ENCODE measurements at places on chromosomes 4 and X. TPM values are rescaled to one million over a fixed set of nuclear protein-coding genes. Genes with fewer than 3 reads are reported as not detected.

The TEX13B gene
- total RNA-seq, result not detected

- DNase-seq, result no peak
Measured at GRCh38 chr4:6591313-6591712, 16.3 kb downstream of the MAN2B2 start.

- no peak for DNase-seq
Measured at GRCh38 chr4:188412499-188412898, 273.3 kb downstream of the TRIML1 start.

DNA sequence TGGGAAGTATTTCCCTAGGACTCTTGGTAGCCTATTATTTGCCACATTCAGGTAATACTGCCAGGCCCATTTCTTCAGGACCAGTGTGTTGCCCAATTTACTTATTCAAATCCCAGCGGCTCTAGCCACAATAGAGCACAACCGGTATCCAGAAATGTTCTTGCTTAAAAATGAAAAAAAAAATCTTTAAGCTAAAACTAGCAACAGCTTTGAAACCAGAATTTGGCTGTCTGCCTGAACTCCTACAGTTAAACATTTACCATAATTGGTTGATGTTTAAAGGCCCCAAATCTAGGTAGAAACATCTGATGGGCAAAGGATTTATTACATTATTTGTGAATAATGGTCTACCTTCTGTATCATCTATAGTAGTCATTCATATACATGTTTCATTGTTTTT lies 930 bp upstream of the SLITRK4 start:
- no peak for DNase-seq

DNA sequence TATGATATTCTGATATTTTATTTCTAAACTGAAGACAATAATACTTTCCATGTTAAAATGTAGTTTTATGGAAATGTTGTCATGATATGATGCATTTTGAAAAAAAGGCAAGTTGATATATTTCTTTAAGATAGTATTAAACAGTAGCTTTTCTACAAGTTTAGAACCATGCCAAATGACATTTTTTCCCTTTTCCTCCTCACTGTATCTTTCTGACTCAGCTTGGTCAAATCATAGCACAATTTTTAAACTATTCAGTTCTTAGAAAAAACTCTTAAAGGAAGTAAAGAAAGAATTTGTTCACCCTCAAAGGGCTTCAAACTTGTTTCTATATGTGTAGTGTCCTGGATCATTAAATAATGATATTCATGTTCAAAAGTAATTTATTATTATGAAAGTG lies 46.0 kb upstream of the GUCY1A1 start:
- DNase-seq, result no peak

- no peak for DNase-seq
Measured at GRCh38 chr4:138978600-138978999, 37.0 kb upstream of the NOCT start.

DNA sequence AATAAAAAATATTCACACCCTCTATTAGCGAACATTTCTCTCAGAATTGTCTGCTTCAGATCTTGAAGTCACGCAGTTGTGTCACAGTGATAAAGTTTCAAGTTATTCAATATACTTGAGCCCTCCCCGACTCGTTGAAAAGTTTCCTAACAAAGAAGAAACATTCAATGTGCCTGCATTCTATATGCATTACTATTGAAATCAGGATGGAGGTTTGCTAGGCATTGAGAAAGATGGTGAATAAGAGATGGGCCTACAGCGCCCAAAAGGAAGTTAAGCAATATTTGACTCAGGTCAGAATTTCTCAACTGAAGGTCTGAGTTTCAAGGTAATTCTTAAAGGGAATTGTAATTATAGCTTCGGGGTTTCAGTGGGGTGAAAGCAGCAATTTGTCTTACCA lies 6.1 kb downstream of the TCEANC start:
- no peak for DNase-seq

DNA sequence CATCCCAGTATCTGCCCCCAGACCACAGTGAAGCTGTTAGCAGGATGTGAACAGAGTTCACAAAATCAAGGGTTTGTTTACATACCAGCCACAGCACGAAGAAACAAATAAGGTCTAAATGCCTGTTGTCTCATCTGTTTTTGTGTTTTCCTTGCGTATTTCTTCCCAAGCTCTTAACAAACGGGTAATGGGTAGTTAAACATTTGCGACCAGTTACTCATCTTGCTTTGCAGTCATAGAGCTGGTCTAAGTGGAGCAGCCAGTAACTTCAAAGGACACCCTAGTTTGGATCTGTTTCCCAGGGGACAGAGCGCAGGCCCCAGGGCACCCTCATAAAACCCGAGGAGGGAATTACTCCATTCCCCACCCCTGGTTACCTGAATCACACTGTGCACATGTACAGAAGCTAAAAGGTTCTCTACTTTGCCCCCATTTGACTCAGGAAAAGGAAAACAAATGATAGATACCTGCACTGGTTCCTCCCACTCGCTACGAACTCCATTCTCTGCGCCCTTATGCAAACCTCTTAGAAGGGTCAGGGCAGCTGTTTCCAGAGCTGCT lies 68.8 kb downstream of the MAML3 start:
- DNase-seq, result no peak

DNA sequence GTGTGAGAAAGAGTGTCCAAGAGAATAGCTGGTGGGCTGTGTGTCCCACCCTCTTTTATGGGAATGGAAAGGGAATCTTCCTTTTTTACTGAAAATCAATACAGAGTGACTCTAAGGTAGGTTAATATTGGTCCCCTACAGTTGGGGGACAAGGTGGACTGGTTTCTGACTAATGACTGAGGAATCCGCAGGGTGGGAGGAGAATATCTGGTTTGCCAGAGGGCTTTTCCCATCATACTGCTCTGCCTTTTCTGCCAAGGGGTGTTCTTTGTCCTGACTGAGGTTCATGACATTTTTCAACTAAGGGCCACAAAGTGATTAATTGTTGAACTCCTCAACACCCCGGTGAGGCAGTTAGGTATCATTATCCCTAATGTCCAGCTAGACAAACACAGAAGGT lies 261.6 kb downstream of the SPATA18 start:
- no peak for DNase-seq

Data from posterior vena cava (tissue), 2 donors.